Activated effector memory CD4-positive, alpha-beta T cell treated with Interleukin-2 at 50 U/mL for 16 hours (primary cell): ENCODE measurements at places on chromosomes 4 and X.

GRCh38 chr4:185017964-185018772 is at the start of gene HELT:
Gene HELT (plus strand): TSS chr4:185018490. CDS start chr4:185018929, 439 bp downstream.
- no peak for DNase-seq

DNA sequence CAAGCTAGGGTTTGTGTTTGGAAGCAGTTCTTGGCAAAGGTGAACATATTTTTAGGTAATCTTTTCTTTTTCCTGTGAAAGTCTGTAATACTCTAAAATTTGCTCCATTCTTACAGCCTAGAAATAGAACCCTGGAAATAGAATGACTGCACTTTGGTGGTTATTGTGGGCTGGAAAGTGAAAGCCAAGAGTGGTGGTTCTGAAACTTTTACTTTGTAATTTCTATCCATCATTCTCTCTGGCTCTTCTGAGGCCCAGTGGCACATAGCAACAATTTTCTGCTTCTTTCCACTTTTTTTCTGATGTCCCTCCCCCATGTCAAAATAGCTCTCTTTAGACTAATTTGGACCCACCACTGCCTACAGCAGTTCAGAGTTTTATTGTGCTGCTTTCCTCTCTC is 300.4 kb upstream of the RPS6KA3 start:
- no peak for DNase-seq

DNA sequence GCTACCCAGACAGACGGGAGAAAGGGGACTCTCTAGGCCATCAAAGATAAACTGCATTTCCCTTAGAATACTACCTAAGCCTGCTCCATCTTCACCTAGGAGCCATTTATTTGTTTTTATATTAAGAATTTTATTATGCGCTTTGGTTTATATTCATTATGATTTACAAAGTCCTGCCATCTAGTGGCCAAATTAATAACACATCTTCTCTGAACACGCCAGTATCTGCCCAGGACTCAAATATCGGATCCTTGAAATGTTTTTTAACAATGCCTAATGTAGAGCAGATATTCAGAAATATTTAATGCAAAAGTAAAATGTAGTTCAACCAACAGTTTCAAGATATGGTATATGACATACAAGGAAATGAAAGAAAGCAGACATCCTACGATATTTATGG is 20.8 kb upstream of the PRPS2 start:
- DNase-seq, result no peak

DNA sequence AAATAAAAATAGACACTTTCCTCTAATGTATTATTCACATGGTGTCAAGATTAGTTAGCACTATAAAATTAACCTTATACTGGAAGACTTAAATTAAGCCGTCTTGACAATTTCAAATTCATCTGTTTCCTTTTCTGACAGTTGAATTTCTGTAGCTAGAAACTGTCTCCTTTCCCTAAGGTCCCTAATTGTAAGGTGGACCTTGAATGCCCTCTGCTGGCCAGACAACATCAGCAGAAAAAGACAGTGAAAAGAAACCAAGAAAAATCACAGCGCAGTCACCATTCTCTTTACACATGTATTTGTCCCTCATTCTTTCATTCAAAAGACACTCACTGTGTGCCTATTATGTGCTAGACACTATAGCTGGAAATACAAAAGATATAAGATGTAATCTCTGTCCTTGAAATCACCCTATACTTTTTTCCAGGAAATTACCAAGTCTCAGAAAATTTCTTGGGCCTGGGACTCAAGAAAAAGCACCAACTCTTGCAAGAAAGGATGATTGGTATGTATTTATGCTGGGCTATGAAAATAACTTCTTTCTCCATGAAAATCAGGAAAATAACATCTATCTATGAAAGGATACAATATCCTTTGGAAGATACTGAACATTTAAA is 32.7 kb upstream of the AMBN start:
- DNase-seq, result no peak

GRCh38 chr4:67087897-67088296 is 457.4 kb downstream of the CENPC start:
- DNase-seq, result no peak

- no peak for DNase-seq
Measured at GRCh38 chrX:108573136-108573535, 133.5 kb downstream of the COL4A5 start.

- no peak for DNase-seq
Measured at GRCh38 chr4:119478446-119479179, 150.0 kb downstream of the PDE5A start.

- no peak for DNase-seq
Measured at GRCh38 chr4:168610911-168611530, 114.2 kb downstream of the PALLD start.

DNA sequence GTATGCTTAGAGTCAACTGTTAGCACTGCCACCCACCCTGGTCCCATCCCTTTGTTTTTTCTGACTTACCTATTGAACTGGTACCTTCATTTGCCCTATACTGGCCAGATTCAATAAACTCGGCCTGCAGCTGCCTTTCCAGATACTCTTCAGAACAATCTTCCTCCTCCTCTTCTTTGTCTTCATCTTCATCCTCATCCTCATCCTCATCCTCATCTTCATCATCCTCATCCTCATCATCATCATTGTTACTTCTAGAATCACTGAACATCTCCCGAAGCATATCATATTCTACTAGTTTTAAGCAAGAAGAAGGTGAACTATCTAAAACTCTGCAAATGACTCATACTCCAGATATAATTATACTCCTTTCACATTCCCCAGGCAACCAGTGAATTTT is 14.9 kb downstream of the TAF7L start:
- DNase-seq, result no peak

GRCh38 chrX:82224961-82225360 is 1023.1 kb downstream of the SH3BGRL start:
- DNase-seq, result no peak

- no peak for DNase-seq
Measured at GRCh38 chr4:110347805-110348204, 128.2 kb upstream of the ENPEP start.

GRCh38 chr4:89755220-89755619 is 81.7 kb downstream of the SNCA start:
- DNase-seq, result no peak

GRCh38 chr4:173934933-173935620 is 348.4 kb downstream of the FBXO8 start:
- no peak for DNase-seq

- no peak for DNase-seq
Measured at GRCh38 chrX:38142610-38143009, 78.1 kb downstream of the SRPX start.

GRCh38 chr4:55757356-55757952 is 62.1 kb upstream of the EXOC1L start:
- no peak for DNase-seq

DNA sequence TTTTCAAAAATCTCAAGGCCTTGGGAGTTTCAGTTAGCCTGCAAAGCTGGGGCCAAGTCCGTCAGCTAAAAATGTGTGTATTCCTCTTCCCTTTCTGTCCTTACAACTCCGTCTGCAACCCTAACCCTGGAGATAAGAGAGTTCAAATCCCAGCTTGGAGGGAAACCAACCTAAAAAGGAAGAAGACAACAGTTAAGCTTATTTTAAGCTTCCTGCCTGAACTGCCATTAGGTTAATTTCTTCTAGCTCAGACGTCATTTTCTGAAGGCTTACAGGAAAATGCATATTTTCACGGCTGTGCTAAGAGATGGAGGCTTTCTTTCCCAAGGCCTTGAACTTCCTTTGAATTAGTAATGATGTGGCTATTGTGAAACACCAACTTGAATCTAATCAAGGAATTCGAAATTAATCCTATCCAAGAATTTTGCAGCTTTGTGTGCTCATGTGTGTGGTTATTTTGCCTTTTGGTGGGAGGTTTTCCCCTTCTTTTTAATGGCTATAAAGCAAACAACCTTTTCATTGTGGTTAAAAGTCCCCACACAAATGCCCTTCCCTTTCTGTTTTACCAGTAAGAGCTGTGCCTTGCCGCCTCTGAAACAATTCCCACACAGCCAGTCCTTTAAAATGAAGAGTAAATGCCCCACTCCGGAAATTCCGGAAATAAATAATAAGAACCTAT is 103.5 kb downstream of the IRF2 start:
- DNase-seq, result no peak

DNA sequence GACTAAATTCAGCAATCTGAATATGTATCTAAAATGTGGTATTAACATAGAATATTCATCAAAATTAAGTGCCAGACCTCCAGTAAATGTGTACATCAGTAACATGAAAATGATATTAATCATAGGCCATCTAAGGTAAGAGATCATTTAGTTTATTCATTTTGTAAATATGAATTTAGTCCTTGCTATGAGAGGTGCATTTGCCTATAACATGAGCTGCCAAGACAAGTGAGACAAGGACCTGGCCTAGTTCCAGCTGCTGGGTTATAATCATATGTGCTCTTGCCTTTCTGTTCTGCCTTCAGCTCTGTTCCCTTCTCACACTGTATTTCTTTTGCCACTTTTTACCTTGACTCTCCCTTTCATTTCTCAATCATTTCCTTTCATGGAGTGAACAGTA is 160.0 kb downstream of the STIM2 start:
- no peak for DNase-seq

DNA sequence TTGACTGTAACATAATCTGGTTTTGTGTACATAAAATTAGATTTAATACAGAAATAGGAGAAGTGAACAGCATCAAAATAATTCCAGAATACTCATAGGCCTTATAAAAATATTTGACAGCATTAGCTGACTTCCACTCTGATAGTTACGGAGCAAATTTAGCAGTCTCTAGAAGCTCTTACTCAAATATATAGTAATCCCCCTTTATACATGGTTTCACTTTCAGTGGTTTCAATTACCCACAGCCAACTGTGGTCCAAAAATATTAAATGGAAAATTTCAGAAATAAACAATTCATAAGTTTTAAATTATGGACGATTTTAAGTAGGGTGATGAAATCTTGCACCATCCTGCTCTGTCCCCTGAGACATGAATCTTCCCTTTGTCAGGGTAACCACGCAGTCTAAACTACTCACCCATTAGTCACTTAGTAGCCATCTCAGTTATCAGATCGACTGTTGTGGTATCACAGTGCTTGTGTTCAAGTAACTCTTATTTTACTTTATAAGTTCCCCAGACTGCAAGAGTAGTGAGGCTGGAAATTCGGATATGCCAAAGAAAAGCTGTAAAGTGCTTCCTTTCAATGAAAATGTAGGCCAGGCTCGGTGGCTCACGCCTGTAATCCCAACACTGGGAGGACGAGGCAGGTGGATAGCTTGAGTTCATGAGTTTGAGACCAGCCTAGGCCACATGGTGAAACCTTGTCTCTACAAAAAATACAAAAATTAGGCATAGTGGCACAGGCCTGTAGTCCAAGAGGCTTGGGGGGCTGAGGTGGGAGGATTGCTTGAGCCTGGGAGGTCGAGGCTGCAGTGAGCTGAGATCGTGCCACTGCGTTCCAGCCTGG is 17.2 kb upstream of the RTL9 start:
- no peak for DNase-seq

- DNase-seq, result no peak
Measured at GRCh38 chr4:183136855-183137254, 37.8 kb downstream of the WWC2 start.

- DNase-seq, result no peak
Measured at GRCh38 chr4:4416981-4417380, 30.1 kb downstream of the NSG1 start.

GRCh38 chr4:10115797-10116568 is 616 bp downstream of the WDR1 start:
- DNase-seq, result peak; percentile 69

- no peak for DNase-seq
Measured at GRCh38 chr4:106036848-106037247, 141.6 kb downstream of the NPNT start.

DNA sequence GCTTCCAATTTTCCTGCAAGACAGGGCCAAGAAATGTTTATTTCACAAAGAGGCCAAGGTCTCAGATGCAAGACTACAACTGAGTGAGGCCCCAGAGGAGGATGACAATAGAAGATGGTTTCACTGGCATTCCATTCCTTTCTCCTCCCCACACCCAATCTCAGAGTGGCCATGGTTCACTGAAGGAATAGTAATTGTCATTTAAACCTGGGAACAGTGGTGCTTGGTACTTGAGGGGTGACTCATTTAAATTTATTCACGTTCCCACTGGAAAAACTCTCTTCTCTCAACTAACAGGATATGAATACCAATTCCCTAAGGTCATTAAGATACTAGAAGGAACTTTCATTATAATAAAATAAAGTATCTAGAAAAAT is 35.3 kb upstream of the CXCL8 start:
- no peak for DNase-seq

DNA sequence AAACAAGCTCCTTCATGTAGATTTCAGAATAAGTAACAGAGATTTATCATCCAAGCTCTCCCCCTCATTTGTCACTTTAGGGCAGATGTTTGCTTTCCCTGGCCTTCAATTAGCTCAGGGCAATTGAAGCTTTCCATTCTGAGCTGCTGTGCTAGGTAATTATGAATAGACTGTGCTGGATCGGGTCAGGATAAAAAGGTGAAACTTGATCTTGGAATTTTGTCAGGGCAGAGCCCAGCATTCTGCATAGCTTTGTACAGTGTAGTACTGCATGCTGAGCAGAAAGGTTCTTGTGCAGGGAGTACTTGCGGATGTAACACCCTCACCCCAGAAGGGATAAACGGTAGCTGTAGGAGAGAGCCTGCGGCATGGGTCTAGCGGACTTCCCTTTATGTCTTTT is 64.0 kb upstream of the CLDN34 start:
- DNase-seq, result no peak

GRCh38 chr4:72997409-72997808 is 72.1 kb downstream of the COX18 start:
- no peak for DNase-seq

GRCh38 chrX:10111364-10112148 is 45.2 kb upstream of the CLCN4 start:
- peak; percentile 68 for DNase-seq
